ENCODE measurements at places on chromosomes 16 and 17.
A peak's percentile ranks its signal among the peaks of the same experiment; 100 is the strongest.

DNA sequence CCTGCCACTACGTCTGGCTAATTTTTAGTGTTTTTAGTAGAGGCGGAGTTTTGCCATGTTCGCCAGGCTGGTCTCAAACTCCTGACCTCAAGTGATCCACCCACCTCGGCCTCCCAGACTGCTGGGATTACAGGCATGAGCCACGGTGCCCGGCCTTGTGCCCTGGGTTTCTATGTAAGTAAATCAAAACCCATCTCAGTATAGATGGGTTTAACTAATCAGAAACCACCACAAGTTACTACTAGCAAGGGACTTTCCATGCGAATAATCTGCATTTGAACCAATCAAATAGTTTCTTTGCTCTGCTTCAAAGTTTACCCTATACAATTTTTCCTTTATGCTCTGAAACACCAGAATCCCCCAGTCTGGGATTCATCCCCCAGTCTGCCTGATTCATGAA, 16.5 kb upstream of the EIF1 start:
- no peak for DNase-seq

GRCh38 chr16:15843635-15844279, 13.1 kb downstream of the MYH11 start:
- DNase-seq, result no peak

- DNase-seq, result no peak
Observed at GRCh38 chr17:55990332-55991006, 162.8 kb upstream of the ANKFN1 start.

- DNase-seq, result no peak
Observed at GRCh38 chr17:1565877-1566276, 3.3 kb upstream of the PITPNA start.

DNA sequence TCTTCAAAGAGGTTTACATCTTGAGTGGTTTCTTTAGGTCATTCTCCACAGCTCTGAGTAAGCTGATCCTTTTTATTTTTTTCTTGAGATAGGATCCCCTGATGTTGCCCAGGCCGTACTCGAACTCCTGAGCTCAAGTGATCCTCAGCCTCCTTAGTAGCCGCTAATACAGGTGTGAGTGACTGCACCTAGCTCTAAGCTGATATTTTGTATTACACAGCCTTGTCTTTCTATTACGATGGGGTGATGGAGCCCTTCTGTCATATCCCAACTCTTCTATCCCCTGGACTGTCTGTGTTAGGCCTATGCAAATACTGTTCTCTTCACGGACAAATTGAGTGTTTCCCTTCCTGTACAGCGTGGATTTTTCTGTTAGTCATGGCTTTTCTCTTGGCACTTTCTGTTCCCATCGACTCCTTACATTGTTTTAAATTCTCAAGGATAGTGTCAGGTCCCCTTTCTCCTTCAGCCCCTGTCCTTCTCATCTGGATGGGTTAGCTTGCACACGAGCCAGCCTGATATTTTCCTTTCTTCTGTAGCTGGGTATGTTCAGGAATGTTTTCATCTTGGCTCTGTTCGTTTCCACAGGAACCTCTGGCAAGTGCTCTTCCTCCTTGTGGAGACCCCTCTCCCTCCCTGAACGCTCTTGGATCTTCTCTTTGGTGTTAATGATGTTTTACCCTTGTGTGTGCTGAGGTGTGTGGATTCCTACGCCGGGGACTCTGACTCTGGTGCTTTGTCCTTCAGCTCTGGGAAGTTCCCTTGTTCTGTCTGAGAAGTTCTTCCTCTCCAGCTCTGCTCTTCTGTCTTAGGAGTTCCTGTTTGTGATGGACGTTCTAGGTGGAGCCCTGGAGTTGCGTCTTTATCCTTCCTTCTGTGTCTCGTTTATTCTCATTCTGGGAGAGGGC, 2.3 kb downstream of the BANP start:
- no peak for DNase-seq

DNA sequence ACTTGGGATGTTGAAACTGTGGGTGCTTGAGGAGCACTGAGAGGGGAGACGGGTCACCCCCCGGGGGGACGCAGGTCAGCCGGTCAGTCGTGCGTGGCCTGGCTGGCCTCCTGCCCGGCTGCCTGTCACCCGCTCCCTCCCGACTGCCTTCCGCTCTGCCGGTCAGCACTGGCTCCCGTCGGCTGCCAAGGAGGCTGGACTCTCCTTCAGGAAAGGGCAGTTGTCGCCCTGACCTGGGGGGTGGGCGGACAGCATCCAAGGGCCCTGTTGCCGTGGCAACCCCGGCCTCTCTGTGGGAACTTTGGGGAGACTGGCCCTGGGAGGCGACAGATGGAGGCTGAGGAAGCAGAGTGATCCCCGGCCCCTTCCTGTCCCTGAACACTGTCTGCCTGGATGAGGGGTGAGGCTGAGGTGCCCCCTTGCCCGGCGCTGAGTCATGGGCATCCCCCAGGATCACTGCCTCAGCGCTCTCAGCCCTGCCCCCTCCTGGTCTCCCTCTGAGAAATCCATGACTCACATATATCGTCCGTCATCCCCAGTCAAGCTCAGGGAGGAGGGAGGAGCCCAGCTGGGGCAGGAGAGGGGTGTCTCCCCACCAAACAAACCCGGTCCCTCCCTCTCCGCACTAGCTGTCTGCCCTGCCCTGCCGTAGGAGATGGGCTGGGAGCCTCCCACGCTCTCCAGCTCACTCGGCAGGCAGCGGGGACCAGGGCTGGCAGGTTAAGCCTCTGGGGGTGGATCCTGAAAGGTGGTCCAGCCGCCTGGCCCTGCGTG, at the start of gene ADGRG1:
Gene ADGRG1 (plus strand): TSS at position 623 of the 774 bp plus-strand sequence. CDS start 21,658 bp downstream, outside the sequence.
- no peak for DNase-seq

DNA sequence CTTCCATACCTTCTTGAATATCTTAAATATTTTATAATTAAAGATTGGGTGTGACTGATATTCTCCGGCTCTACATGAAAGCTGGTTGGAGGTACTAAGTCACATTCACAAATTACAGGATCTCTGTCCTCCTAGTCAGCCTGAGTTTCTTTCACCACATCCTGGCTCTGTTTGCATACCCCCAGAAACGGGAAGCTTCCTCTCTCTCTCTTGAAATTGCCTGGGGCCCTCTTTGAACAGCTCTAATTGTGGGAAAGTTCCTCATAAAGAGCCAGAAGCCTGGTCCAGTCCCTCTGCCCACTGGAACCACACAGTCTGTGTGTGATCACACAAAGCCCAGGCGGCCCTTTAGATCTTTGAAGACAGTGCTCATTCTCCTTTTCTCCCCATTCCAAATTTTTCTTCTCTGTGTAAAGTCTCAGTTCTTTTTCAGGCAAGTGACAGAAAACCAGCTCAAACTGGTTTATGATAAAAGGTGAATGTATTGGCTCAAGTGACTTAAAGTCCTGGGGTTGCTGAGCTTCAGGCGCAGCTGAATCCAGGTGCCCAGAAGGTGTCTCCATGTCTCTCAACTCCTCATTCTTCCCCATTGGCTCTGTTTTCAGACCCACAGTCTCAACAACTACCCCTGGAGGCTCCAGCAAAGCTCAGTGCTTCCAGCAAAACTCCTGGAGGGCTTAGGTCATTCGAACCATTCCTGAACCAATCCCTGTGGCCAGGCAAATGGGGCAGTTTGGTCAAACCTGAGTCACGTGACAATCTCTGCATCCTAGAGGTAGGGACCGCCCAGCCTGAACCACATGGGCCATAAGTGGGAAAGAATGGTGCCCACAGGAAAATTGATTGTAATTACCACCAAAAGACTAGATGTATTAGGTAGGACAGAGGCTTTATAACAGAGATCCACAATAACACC, 8.5 kb upstream of the RAI1 start:
- DNase-seq, result no peak

GRCh38 chr16:1261131-1261892, 5.4 kb downstream of the TPSD1 start:
- no peak for DNase-seq

DNA sequence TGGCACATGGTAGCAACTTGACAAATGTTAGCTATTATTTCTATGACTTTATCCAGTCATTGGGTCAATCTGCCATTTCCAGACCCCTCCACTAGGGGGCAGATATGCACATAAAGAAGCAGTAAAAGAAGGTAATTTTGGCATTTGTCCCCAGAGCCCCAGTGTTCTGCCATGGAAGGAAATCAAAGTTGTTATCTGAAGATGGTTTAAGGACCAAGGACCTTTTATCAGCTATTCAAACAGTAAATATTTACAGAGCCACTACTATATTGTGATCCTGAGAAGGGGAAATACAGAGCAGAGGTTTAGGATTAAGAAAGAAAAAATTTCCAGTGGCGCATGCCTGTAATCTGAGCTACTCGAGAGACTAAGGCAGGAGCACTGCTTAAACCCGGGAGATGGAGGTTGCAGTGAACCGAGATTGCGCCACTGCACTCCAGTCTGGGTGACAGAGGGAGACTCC, 20.0 kb downstream of the TRAF4 start:
- peak; percentile 57 for DNase-seq

DNA sequence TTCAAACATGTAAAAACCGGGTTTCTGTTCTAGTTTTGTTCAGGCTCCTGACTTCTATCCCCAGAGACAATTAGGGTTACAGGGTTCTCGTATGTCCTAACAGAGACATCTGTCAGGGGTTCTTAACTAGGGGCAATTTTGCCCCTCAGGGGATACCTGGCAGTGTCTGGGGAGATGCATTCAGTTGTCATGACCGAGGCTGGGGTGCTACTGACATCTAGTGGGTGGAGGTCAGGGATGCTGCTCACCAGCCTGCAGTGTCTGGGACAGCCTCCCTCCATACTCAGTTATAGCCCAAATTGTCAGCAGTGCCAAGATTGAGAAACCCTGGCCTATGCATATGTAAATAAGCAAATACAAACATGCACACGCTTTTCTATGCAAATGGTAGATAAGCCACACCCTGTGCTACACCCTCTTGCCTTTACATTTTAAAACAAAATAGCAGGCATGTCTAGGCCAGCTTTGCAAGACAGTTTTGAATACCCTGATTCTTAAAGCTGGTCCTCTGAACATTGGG, 37.4 kb downstream of the CLEC16A start:
- no peak for DNase-seq

GRCh38 chr16:69839798-69840409, 77.8 kb downstream of the WWP2 start:
- DNase-seq, result no peak

DNA sequence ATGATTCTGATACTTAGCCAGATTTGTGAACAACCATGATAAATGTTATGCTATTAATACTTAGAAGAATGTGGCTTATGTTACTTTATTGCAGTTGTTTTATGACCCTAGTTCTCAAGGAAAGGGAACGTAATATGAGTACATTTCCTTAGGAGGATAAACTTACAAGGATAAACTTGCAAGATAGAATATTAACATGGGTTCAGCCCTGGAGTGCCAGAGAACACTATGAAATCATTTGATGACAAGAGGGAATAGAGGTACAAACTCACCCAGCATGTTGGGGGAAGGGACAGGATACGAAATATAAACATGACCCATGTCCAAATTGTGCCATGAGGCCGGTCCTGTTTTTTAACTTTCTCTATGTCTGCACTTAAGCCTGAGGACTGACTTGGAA, 13.0 kb upstream of the ABCA5 start:
- no peak for DNase-seq

GRCh38 chr16:55508271-55508921, 476 bp upstream of the LPCAT2 start:
- DNase-seq, result no peak

- no peak for DNase-seq
Observed at GRCh38 chr17:57619061-57619937, 125.8 kb downstream of the CCDC182 start.

DNA sequence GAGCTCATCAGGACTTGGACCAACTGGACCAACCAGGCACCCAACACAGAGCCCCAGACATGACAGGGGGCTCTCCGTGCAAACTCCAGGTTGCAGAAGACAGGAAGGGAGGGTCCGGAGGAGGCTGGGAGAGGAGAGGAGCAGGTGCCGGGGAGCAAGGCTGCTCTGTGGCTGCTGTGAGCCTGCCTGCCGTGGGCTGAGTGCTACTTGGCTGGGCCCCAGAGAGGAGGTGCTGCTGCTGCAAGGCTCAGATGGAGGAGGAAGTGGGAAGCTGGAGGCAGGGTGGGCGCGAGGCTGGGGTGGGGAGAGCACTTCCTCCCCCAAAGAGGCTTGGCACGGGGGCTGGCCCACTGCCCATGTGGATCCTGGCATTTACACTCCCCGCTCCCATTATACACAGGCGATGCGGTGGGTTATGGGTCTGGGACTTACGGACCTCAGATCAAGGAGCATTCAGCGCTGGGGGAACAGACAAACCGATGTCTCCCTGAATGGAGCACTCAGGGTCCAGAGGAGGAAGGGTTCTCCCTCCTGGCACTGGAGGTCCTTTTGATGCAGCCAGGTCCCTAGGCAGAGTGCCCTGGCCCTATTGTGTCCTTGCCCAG, 15.9 kb downstream of the EPOP start:
- no peak for DNase-seq

- no peak for DNase-seq
Observed at GRCh38 chr16:67393788-67394154, 473 bp upstream of the TPPP3 start.

DNA sequence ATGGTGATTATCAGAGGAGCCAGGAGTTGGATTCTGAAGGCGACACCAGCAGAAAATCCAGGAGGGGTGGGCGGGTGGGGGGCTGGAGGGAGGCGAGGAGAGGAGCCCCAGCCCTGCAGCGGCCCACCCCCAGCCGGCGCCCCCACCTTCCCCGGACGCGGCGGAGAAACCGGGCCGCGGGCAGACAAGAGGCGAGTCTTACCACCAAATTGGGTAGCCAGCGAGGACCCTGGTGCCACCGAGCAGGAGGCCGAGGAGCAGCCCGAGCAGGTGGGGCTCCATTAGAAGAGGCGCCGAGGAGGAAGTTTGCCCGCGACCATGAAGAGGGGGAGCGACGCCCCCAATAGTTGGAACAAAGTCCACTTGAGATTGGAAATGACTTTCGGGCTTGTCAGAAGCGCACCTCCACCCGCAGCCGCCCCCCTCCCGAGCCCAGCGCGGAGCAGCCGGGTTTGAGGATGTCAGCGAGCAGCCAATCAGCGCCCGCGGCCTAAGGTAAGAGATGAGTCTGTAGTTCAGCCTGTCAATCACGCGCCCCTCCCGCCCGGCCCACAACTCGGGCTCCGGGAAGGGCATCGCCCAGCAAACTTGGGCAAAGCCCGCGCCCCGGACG, at the start of gene WNT3:
Gene WNT3 (minus strand): TSS at position 377 of the 613 bp plus-strand sequence. CDS start 95 bp downstream, at position 282.
- peak; percentile 17 for DNase-seq

- no peak for DNase-seq
Observed at GRCh38 chr16:85215478-85216118, 103.3 kb upstream of the CIBAR2 start.

- no peak for DNase-seq
Observed at GRCh38 chr16:56204816-56205215, 13.5 kb downstream of the GNAO1 start.

DNA sequence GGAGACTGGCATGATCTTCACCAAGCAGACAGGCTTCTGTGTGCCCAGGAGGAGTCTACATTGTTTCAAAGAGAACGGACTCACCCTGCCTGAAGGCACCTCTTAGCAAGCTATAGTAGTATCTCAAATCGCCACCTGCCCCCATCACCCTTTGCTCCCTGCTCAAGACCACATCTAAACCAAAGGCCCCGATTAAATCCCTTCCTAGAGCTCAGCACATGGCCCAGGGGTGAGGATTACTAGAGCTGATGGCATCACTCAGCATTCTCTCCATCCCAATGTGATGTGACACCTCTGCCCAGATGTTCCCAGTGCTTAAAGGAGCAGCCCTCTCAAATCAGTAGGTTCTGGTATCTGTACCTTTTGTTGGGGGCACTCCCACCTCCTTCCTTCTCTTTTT, 8.0 kb upstream of the CDC42EP4 start:
- no peak for DNase-seq

Measured in stimulated activated CD8-positive, alpha-beta memory T cell treated with anti-CD3 and anti-CD28 coated beads, Interleukin-4, amount 100 ng/mL, for 1 hour (primary cell).